ENCODE measurements at places on chromosomes 1 and 21. TPM values are rescaled to one million over a fixed set of nuclear protein-coding genes. Genes with fewer than 3 reads are reported as not detected.

- no peaks in the 10 kb centered on the region for H3K27me3 ChIP-seq
- no peak for DNase-seq
- no peak overlapping the region for H3K4me3 ChIP-seq
- no peaks in the 10 kb centered on the region for H3K4me1 ChIP-seq
- H3K36me3 ChIP-seq = no peaks in the 10 kb centered on the region
- no peak overlapping the region for H3K27ac ChIP-seq
These were observed 91.2 kb upstream of the FAM78B start for GRCh38 chr1:166258017-166258416.

DNA sequence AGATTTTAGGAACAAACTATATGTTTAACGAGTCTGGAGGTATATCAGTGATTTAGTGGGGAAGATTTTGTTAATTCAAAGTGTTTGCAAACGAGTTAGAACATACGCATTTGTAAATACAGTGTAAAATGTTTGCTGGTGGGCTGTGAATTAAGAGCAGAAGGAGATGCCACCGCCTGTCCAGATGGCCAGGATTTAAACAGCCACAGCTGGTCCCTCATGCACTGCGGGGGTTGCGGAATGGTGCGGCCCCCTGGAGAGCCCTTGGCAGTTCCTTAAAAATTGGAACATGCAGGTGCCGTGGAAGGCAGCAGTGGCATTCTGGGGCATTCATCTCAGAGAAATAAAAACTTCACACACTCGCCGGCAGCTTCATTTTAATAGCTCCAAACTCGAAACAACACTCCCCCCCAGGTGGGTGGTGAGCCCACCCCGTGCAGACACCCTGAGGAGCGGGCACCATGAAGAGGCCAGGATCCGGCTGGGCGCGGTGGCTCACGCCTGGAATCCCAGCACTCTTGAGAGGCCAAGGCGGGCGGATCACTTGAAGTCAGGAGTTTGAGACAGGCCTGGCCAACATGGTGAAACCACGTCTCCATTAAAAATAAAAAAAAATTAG is 3.5 kb upstream of the C1orf159 start:
- H3K4me1 ChIP-seq = no peaks in the 10 kb centered on the region
- DNase-seq = no peak
- H3K27me3 ChIP-seq = no peaks in the 10 kb centered on the region
- H3K36me3 ChIP-seq = no peaks in the 10 kb centered on the region

GRCh38 chr21:39062196-39062595 is 121.1 kb downstream of the PSMG1 start:
- H3K4me3 ChIP-seq = no peak overlapping the region
- DNase-seq = no peak
- no peaks in the 10 kb centered on the region for H3K4me1 ChIP-seq
- H3K36me3 ChIP-seq = no peaks in the 10 kb centered on the region
- H3K27me3 ChIP-seq = no peaks in the 10 kb centered on the region

GRCh38 chr1:154483941-154484803 is 17.8 kb upstream of the TDRD10 start:
- H3K36me3 ChIP-seq = no peaks in the 10 kb centered on the region
- DNase-seq = no peak
- H3K27ac ChIP-seq = no peak overlapping the region
- no peak overlapping the region for H3K4me3 ChIP-seq
- H3K4me1 ChIP-seq = no peaks in the 10 kb centered on the region

DNA sequence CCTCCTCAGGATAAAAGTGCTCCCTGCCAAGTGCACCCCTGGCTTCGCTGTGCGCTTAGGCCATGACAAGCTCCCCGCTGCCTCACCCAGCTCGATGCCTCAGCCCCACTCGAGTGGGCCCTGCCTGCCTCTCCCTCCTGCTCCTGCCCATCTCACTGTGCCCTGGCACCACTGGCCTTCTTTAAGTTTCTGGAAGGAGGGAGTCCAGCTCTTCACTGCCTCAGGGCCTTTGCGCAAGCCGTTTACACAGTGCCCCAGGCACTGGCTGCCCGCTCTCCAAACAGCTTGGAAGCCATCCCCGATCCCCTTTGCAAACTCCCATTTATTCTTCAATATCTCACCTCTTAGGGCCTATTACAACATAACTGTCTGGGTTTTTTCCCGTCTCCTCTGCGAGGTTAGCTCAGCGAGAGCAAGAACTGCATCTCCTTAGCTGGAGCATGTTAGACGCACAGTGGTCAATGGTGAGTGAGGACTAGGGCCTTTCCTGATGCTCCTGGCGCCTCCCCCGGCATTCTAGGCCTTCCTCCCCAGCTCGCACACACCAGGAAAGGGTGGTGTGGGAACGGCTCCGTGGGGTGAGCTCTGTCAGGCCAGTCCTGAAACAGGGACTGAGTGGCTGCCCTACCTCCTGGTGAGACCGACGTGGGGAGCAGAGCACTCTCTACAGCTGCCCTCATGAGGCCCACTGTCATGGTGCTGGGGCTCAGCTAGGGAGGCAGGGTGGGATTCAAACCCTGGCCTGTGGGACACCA is 31.9 kb downstream of the PODN start:
- H3K27ac ChIP-seq = no peak overlapping the region
- DNase-seq = no peak
- no peaks in the 10 kb centered on the region for H3K27me3 ChIP-seq
- H3K4me1 ChIP-seq = no peaks in the 10 kb centered on the region

ZMPSTE24 gene
- 20.7 TPM for total RNA-seq

LRIG2 gene
- 9.5 TPM for total RNA-seq

BROX gene
- 47.3 TPM for total RNA-seq

TCHH gene
- 0.35 TPM for total RNA-seq

LMO4 gene
- 54.5 TPM for total RNA-seq

Data from Peyer's patch (tissue), 4 donors.